ENCODE measurements at places on chromosomes 7 and 10.

- DNase-seq, result no peak
These were observed 76.7 kb downstream of the ANK3 start for GRCh38 chr10:60312818-60313588.

- no peak for DNase-seq
These were observed 1.4 kb downstream of the KLRG2 start for GRCh38 chr7:139482122-139482521.

- DNase-seq, result no peak
These were observed 328.0 kb upstream of the POT1 start for GRCh38 chr7:125257617-125258016.

- DNase-seq, result no peak
These were observed 28.8 kb downstream of the TSPAN15 start for GRCh38 chr10:69480068-69480412.

DNA sequence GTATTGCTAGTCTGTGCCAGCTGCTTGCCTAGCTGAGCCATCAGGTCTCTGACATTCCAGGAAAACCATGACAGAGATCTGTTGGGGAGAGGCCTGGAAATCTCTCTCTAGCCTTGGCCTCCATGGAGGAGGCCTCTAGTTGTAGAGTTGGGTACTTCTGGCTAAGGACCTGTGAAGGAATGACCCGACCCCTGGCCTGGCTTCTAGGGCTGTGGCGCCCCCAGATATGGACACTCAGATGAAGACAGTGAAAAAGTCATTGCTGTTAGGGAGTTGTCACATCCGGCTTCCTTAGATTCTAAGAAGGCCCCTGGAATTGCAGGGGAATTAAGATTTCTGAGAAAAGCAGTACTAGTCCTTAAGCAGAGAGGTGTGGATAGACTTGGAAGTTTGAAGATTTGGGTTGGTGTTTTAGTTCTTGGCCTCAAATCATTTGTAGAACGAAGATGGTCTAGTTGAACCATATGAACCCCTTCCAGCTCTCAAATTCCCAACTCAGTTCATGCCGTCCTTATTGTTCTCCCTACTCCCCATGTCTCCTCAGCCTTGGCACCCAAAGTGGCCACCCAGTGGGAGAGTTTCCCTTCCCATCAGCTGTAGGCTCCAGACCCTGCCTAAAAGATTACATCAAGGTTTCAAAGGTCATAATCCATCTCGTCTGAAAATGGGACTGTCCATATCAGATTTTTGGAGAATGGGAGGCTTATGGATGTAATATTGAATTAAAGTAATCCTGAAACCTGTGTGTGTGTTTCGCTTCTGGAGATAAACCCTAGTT, 7.0 kb downstream of the HHEX start:
- DNase-seq, result no peak

DNA sequence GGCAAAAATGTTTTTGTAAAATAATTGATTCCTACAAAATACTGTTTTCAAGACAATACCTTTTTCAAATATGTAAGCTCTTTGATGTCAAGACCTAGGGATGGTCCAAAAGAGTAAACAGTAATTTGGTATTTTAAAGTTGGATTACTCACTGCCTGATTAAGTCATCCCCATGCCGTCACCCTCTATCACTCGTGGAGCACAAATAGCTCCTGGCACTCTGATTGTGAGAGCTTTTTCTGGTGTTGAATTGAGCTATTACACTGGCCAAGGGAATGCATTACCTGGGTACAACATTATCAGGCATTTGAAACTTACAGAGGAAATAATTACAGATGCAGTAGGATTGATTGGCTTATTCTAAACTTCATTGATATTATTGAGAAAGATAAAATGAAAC, 231.9 kb upstream of the GRM3 start:
- no peak for DNase-seq

DNA sequence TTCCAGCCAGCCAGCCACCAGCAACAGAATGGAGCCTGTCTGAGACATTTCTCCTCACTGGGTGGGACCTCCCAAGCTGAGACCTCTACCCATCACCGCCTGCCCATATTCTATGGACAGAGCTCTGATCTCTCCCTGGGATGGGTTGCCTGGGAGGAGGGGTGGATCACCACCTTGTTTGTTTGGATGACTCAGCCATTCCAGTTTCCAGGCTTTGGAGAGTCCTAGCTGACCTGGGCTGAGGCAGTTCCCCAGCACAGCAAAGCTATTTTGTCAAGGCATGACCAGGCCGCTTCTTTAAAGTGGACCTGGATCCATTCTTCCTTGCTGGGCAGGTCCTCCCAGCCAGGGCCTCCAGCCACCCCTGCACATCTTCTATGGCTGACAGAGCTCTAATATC, 982.3 kb downstream of the DNAJB9 start:
- DNase-seq, result no peak

DNA sequence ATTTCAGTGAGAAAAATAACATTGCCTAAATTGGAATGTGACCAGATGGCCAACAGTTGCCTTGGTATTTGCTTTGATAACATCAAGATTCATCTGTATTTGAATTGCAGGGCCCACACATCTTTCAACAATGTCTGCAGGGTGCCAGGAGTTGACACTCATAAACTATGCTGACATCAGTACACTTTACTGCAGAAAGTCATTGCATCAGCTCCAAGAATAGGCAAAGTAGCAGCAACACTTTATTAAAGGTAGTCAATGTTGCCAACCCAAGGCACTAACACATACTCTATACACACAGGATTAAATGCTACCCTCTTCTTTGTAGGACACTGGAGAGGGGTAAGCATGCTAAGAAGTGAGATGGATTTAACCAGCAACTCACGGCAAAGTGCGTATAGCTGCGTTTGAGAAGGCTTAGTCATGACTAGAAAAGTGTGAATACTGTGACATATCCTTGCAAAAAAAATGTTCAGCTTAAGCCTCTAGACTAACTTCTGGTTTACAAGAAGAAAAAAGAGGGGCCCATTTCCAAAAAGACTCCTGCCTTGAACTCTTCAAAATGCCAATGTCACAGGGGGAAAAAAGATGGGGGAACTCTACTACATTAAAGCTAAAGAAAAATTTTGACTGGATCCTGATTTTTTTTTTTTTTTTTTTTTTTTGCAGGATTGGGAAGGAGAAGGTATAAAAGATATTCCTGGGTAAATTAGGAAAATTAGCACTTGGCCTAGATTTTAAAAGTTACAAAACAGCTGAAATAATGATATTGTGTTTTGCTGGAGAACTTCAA, 2.2 kb downstream of the BBIP1 start:
- DNase-seq, result no peak

GRCh38 chr7:68936471-68937035, 661.7 kb upstream of the AUTS2 start:
- no peak for DNase-seq

DNA sequence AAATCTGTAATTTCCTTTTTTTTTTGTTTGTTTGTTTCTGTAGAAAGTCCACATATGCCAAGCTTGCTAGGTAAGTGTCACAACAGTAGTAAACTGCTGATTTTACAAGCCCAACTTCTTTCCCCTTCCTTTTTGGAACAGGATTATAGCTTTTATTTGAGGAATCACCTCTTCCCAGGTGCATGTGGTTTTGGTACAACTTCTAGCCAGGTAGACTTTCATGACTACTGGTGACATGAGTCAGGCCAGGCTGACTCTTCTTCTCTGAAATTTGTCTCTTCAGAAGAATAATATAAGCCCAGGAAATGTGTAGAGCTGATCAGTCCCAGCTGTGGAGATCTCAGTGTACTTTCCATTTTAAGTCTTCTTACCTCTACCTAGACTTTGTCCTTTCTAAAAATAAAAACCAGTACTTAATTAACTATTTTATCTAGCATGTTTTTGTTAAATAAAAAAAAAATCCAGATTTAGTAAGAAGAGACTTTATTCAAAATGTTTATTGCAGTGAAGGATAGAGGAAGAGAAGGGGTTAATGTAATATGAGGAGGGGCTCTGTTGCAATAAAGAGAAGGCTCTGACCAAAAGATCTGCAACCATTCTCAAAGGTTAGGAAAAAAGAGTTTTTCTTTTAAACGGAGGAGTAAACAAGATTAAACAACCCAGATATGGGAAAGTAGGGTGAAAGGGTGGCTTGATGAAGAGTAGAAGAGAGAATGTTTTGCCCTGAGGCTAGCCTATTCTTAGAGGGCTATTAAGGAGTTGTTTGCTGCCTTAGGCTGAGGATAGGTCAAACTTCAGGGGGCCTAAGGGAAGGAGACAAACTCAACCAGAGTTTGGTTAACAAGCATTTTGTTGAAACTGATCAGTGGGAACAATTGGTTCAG, 664.2 kb downstream of the SORCS1 start:
- no peak for DNase-seq

GRCh38 chr10:110516815-110517492, 19.2 kb downstream of the DUSP5 start:
- no peak for DNase-seq

GRCh38 chr7:47340517-47340916, 241.4 kb downstream of the TNS3 start:
- DNase-seq, result no peak

GRCh38 chr10:98376485-98376884, 38.5 kb downstream of the PYROXD2 start:
- DNase-seq, result no peak

DNA sequence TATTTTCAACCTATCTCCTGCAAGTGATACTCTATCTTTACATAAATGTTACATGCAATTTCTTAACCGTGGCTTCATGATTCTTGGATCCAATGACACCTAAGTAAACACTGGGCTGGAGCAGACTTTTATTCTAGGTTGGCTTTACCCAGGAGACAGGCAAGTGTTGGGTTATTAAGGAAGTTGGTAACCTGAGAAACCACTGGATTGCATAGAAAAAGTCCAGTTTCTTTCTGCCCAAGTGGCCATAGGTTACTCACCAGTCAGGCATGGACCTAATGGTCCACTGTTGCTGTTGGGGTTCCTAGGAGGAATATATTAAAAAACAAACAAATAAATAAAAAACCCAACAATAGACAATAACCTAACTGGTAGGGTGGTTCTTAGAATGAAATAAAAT, 112.8 kb downstream of the SEMA3D start:
- DNase-seq, result no peak

DNA sequence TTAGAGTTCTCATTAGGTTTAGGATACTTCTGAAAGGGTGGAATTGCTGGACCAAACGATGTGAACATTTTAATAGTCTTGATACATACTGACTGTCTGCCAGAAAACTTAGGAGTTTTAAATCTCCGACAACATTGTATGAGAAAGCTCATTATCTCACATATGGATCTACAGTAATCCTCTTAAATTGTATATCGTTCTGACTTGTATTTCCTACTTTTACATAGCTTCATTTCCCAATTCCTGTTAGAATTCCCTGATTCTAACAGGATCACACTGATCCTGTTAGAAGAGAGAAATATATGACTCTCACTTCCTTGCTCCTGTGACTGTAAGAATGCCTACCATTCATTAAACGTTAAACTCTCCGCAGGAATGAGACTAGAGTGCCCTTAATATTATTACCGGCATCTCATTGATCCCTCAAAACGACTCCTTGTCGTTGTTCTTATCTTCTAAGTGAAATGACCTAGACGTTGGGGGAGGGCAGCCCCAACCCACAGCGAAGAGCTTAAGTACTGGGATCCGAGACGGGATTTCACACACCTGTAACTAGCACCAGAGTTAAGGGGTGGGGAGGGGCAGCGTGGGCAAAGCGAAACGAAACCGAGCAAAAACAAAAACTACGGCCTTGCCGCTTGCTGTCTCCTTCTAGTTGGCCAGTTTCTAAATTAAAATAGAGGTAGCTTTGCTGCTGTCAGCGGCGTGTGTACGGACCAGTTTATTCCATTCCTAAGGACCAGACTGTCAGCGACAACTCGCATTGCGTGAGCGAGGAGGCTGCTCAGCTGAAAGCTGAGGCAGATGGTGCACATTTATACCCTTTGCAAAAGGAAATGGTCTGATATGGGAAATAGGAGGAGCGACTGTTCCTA, 678 bp upstream of the TMEM106B start:
- DNase-seq, result no peak

- DNase-seq, result no peak
These were observed 48.1 kb downstream of the SAMD8 start for GRCh38 chr10:75159519-75159918.

DNA sequence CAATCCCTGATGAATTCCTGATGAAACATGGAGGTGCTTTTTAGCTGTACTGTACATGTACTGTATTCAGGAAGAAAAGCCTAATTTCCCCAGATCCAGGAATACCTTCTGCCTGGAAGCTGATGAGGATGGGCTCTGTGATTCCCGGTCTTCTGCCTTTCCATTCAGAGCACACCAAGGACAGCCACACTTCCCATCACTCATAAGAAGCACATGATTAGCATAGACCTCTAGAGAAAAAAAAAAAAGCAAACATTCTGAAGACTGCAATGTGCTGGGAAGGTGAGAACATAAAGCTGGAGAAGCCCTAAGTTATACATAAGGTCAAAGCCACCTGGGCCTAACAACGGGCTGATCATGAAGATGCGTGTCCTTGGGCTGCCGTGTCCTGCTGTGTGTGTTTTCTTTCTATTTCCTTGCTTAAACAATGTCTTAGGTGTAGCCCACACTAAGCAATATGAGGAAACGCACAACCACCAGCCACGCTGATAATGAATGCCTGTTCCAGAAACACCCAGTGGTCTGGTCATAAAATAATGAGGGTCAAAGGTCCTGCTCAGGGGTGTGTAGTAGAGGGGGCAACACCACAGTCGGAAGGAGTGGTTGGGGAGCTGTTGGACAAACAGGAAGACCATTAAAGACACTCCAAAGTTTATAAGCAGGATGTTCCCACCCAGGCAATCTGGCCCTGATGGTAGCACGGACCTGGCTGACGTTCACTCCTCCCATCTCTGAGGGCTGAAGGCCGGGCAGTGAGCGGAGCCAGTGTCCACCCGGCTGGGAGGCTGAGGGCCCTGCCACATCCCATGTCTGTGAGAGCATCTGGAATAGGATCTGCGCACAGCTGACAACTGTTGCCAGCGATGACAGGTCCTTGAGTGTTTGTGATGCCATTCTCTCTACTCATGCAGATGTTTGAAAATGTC, 7.9 kb downstream of the PKD1L1 start:
- DNase-seq, result no peak
